Activated naive CD4-positive, alpha-beta T cell (primary cell): ENCODE measurements at places on chromosomes 7 and 10.

GRCh38 chr7:158245724-158246041 lies 341.9 kb downstream of the PTPRN2 start:
- DNase-seq, result no peak

DNA sequence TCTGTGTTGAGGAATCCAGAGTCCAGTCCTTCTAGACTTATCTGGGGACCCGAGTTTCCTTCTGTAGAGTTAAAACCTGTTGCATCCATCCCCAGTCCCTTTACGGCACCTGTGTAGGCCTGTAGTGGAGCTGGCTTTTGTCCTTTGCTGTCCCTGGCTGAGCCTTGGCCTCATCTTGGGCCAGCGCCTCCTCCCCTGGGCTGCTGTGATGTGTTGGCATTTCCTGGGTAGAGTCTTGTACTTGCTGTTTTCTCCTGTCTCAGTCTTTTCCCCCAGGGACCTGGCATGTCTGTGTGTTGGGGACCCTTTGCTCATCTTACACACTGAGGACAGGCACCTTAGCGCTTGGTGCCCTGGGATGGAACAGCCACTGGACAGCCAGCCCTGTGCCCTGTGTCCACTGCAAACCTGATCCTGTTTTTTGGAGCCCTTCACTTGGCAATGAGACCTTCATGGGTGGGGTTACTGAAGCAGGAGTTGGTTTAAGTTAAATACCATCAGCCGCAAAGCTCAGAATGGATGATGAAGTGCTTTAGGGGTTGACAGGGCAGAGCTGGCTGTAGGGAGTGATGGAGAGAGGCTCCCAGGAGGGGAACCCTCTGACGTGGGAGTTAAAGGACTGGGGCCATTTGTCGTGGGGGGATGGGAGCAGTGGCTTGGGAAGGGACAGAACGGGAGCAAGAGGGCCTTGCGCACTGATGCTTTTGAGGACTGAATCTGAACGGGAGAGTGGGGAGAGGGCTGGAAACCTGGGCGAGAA lies 50.9 kb downstream of the CUX1 start:
- DNase-seq, result no peak

- DNase-seq, result peak; percentile 11
Measured at GRCh38 chr7:99579956-99580777, 17.9 kb upstream of the TMEM225B start.

GRCh38 chr10:46037107-46037825 lies 6.8 kb upstream of the NCOA4 start:
- no peak for DNase-seq

DNA sequence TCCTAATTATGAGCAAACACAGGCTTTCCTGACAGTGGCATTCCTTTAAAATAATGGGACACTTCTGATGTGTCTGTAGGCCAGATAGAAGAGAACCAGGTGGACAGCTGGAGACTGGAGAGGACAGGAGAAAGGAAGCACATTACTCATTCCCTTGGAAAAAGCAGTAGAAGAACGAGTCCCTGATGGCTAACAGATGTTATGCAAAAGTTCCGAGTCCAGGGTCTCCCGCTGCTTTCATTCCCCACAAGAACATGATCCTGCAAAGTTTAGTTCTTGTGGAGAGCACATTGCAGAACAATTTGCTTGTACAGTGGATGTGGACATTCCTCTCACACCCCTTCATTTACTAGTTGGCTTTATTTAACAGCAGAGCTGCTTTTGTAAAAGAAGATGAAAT lies 137.6 kb downstream of the GPAM start:
- DNase-seq, result no peak

- no peak for DNase-seq
Measured at GRCh38 chr7:5349005-5349380, 66.2 kb downstream of the SLC29A4 start.

DNA sequence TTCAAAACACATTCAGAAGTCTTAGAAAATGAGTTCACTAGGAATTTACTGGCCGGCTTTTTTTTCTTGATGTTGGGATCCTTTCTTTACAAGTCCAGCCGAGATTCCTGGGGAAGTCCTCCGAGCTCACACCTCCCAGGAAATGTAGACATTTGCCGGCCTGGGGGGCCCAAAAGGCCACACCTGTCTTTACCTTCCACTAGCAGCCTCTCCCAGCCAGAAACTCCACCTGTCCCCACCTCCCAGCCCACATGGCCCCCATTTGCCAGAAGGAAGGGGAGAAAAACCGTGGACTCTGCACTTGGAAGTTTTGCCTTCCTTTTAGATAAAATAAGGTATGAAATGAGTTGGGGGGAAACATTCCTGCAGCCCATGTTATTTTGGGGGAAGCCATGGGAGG lies 27.6 kb upstream of the EMX2 start:
- DNase-seq, result no peak

- DNase-seq, result no peak
Measured at GRCh38 chr7:36600869-36601530, 123.3 kb downstream of the AOAH start.

- DNase-seq, result no peak
Measured at GRCh38 chr10:31820778-31821369, 107.8 kb downstream of the ARHGAP12 start.

- no peak for DNase-seq
Measured at GRCh38 chr10:12463459-12463838, 114.1 kb downstream of the CAMK1D start.

DNA sequence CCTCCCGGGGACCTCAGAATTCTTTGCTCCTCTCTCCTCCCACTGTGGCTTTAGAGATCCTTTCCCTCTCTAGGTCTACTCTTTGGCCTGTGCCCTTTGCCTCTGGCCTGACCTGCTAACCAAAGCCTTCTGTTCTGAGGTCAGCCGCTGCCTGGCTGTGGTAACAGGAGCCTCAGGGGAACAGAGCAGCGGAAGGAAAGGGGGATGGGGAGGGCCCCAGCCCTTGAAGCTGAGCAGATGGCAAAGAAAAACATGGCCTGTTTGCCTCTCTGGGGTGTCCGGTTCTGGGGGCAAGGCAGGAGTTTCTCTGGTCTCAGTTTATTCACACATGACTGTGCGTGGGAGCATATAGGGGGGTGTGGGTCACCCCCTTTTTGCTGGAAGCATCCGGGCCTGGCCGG lies 28.2 kb downstream of the COL26A1 start:
- no peak for DNase-seq

DNA sequence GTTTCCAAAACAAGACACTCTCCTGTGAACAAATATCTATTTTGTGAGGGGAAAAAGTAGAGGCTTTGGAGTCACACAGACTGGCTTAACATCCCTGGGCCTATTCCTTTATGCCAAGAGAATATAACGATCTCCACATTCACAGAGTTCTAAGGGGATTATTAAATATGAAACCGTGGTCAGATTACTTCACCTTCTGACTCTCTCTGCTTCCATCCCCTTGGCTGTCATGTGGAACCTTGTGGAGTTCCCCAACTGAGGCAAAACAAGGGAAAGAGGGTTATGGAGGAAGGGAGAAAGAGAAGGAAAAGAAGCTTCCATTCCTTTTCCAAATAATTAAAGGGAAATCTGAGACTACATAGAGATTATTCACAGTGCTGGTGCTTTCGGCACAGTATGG lies 55.5 kb upstream of the ATP6V0A4 start:
- DNase-seq, result no peak

DNA sequence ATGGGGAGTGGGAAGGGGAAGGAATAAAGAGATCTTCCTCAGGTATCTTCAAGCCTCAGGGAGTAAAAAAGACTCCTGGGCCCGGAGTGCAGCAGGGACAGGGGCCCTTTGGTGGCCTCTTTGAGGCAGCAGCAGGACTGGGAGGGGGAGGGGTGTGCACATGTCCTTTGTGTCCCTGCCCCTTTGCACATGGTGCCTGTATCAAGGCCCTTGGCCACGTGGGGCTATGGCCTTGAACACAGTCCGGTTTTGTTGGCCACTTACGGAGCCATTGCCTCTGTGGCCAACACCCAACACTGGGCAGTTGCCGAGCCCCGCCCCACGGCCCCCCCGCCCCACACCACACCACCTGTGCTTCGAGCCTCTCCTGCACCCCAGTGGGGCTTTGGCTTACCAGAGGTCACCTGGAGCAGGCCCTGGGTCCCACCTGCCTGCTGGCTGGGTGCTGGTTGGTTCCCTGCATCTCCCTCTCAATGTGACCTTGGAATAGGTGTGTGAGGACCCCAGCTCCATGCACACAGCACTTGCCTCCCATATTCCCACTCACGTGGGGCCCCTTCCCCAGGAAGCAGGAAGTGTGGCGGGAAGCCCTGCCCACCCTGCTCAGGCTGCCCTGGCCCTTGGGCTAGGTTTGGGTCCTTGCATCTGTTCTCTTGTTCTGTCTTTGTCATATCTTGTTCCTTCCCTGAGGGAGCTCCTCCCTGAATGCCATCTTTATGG lies 5.4 kb downstream of the SAP25 start:
- DNase-seq, result no peak

DNA sequence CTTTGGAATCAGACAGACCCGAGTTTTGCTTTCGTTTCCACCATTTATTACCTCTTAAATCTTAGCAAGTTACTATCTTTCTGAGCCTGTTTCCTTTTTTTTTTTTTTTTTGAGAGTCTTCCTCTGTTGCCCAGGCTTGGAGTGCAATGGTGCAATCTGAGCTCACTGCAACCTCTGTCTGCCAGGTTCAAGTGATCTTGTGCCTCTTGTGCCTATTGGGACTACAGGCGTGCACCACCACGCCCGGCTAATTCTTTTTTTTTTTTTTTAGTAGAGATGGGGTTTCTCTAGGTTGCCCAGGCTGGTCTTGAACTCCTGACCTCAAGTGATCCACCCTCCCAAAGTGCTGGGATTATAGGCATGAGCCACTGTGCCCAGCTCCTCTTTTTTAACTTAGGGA lies 79.5 kb upstream of the LRRC17 start:
- no peak for DNase-seq

DNA sequence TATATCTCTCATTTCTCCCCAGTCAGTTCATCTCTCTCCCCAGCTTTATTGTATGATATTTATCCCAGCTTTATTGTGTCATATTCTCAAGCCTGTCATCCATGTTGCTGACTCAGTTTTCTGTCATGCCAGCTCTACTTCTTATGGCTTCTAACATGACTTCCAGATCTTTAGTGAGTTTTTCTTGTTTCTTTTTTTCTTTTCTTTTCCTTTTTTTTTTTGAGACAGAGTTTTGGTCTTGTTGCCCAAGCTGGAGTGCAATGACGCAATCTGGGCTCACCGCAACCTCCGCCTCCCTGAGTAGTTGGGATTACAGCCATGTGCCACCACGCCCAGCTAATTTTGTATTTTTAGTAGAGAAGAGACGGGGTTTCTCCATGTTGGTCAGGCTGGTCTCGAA lies 28.7 kb upstream of the CALU start:
- DNase-seq, result no peak

DNA sequence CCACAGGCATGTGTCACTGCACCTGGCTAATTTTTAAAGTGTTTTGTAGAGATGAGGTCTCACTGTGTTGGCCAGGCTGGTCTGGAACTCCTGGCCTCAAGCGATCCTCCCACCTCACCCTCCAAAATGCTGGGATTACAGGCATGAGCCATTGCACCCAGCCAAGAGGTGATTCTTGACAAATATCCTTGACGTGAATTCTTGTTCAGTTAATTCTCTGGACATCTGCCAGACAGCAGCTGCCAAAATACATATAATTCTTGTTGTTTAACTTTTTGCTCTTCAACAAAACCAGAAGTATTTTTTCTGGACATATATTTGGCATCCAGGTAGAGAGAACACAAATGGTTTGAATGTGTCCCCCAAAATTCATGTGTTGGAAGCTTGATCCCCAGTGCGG lies 3.2 kb downstream of the ACADSB start:
- no peak for DNase-seq

GRCh38 chr10:101000915-101001658 lies 1.5 kb downstream of the LZTS2 start:
- DNase-seq, result no peak

- no peak for DNase-seq
Measured at GRCh38 chr7:8211725-8212096, 50.3 kb downstream of the ICA1 start.

GRCh38 chr10:13708256-13708990 lies 121.7 kb downstream of the PRPF18 start:
- no peak for DNase-seq

DNA sequence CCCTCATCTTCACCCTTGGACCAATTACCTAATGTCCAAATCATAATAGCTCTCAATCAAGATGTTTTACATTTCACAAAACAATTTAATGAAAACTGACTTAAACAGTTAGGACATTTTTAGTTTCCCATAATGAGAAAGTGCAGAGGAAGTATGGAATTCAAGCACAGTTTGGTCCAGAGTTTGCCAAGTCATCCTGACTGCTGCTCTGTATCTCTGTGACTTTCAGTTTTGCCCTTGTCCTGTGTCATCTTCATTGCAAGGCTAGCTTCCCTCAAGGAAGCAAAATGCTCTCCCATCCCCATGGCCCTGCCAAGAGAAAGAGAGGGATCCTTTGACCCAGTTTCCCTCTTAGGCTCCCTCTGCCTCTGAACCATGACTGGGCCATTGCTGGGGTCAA lies 7.9 kb upstream of the PLEKHS1 start:
- no peak for DNase-seq

- no peak for DNase-seq
Measured at GRCh38 chr7:18064242-18064838, 36.7 kb upstream of the PRPS1L1 start.

DNA sequence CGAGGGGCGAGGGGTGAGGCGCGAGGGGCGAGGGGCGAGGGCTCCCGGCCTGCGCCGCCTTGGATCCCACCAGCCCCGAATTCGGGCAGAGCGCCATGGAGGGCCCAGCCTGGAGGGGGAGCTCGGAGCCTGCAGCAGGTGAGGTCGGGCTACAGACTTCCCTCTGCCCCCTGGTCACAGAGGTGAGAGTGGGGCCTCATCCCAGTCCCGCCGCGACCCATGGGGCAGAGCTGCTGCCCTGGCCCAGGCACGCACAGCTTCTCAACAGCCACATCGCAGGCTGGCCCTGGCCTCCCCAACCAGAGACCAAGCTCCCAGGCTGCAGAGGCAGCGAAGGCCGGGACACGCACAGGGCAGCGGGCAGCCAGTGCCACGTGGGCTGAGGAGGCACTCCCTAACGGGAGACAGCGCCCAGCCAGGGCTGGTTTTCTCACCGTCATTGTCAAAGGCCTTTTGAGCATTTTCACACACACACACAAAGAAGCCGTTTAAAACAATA lies 191.8 kb downstream of the PTPRN2 start:
- DNase-seq, result no peak

- no peak for DNase-seq
Measured at GRCh38 chr7:87648316-87648715, 20.1 kb downstream of the RUNDC3B start.

DNA sequence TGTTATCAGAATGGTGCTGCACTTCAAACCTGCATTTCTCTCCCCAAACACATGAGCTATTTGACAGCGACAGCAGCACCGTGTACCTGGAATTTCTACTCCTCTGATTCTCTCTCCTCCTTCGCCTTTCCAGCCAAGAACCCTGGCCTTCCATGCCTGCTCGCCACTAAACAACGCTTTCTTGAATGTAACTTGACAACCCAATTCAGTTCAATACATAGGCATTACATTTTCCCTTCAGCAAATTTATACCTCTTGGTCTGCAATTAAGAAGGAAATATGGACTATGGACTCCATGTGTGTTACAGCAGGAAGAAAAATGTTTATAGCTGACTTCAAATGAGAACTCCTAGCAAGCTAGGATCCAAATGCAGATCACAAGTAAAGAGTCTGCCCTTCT lies 162.6 kb upstream of the AUTS2 start:
- DNase-seq, result no peak
